ENCODE measurements at places on chromosomes 11 and 22.

DNA sequence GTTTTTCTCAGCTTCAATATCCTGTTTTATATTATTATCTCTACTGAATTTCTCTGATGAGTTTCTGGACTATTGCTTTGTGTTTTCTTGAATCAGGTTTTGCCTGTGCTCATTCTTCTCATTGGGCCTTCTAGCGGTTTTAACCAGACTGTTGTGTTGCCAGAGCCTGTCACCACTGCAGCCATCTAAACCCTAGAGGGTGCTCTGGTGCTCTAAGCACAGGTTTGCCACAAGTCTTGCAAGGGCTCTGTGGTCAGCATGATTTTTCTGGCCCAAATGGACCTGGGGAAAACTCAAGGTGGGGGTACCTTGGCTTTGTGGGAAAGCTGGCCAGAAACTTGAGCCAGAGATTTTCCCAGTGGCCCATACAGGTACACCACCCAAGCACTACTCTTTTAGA is 52.4 kb upstream of the TYR start:
- DNase-seq: no peak

GRCh38 chr11:8730697-8731020 is 48.1 kb downstream of the RPL27A start:
- no peak for DNase-seq

DNA sequence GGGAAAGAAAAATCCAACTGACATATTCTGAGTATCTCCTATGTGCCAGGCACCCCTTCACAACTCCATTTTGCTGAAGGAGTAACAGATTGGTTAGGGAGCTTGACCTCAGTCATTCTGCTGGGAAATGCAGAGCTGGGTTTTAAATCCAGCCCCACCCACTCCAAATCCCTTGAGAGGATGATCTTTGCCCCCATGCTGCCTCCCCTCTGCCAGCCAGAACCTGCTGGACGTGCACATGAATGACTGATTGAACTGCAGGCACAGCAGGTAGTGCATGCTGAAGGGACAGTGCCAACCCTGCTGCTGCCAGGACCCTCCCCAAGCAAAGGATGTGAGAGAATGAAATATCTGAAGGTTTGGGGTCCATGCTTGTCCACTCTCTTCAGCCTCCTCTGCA is 340.9 kb downstream of the BUD13 start:
- no peak for DNase-seq

DNA sequence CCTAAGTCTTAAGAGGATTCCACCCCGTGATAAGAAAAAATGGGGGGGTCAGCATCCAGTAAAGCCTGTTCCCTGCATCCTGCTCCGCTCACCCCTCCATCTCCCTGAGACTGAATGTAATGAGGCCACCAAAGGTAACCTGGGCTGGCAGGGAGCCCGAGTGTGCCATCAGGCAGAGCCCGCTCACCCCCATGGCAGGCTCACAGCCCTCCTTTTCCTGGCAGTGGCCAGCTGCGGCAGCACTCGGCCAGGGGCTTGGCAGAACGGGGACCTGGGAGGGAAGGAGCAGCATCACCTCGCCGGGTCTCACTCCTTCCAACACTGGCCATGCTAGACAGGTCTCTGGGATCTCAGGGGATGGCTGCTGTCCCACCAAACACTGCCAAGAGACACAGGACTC is 64.4 kb downstream of the PRDM11 start:
- no peak for DNase-seq

GRCh38 chr11:41935795-41936194 is 476.3 kb upstream of the LRRC4C start:
- DNase-seq: no peak

DNA sequence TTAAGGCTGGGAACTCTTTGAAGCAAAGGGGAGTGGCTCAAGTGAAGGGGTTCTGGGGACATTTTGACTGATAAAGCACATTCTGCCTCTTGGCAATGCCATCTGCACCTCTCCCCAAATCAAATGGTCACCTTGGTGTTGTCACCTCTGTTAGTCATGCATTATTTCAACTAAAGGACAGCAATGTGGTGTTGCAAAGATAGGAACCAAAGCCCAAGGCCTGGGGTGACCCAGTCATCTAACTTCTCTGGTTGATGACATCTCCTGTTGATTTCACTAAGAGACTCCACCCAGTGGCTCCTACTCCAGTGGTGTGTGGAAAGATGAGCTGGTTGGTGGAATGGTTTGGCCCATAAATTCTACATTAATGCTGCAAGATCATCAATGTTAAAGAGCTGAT is 7.8 kb upstream of the MS4A1 start:
- no peak for DNase-seq

DNA sequence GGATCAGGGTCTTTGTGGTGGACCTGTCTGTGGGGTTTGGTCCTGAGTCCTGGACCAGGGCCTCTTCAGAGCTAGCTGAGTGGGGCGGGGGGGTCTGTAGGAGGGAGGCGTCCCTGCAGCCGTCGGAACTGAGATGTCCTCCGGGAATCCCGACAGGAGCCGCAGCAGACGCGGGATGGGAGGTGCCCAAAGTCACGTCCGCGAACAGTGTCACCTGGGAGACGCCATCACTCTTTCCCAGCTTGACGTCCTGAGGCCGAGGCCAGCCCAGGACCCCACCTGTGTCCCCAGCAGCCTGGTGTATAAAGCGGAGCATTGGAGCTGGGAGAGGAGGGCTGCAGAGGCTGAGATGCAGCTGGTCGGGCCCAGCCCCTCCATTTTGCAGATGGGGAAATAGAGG is 1234.7 kb downstream of the BRD1 start:
- DNase-seq: no peak

DNA sequence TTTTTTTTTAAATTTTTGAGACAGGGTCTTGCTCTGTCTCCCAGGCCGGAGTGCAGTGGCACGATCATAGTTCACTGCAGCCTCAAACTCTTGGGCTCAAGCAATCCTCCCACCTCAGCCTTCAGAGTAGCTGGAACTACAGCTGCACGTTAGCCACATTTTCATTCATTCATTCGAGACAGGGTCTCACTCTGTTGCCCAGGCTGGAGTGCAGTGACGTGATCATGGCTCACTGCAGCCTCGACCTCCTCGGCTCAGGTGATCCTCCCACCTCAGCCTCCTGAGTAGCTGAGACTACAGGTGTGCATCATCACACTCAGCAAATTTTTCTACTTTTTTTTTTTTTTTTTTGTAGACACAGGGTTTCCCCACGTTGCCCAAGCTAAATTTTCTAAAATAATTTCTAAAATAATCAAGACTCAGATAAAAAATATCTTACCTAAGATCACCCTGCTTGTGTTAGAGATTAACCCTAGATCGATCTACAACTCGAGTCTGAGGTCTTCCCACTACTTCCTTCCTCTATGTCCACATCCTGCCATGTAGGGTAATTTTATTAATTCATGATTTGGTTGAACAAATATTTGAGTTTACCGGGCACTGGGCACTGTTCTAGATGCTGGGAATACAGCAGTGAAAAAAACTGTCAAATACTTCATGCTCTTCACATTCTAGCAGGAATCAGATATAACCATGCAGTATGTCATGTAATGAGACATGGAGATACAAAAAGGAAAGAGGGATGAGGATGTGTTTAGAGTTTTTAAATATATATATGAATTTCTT is 15.1 kb downstream of the EIF4G2 start:
- no peak for DNase-seq

DNA sequence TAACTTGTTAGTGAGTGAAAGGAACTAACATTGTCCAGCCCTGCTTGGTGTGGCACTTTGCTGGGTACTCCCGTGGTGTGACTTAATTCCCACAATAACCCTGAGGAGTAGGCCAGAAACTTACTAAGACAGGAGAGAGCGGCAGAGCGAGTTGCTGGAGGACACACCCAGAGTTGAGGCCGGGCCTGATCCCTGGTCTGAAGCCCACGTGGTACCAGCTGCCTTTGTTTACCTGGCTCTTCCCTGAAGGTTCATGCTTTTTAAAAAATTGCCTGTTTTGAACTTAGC is 594 bp downstream of the MPST start:
- DNase-seq: peak; percentile 36

DNA sequence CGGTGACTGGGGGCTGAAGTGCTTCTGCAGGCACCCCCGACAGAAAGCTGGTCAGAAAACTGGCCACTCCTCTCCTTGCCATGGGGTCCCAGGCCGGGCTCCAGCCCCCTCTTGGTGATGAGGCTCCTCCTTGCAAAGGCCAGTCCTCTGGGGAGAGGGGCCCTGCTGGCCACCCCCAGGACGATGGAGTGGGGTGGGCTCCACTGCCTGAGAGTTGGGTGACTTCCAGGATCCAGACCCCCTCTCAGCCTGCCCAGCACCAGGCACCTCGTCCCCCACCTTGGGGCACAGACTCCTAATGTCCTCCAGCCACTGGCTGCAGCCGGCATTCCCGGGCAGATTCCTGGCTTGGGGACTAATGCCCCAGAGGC is 441 bp upstream of the RPS6KA4 start:
- no peak for DNase-seq

DNA sequence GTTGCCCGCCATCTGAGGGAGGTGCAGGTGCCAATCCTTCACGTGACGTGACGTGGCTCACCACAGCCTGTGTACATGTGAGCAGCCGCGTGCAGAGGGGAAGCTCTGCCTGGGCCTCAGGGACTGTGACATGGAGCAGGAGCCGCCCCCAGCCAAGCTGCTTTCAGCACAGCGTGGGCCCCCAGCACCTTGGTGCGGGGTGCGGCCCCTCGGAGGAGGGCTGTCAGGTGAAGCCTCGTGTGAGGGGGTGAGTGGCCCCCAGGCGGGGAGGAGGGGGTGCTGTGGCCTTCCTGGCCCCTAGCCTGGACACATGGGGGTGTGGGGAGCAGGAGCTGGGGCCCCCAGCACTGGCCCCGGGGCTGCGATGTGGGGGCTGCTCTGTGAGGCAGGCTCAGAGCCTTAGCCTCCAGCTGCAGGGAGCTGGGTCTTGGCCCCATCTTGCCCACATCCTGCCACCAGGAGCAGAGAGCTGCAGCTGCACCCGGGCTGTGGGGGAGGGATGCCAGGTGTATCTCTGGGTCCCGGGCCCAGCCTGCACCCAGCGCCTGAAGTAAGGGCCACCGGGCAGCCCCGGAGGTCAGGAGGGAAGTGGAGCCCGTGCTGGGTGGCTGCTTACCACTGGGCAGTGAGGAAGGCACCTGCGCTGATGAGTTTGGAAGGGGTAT is at the start of gene ADORA2A:
ADORA2A (plus strand) TSS at position 100 of the 665 bp plus-strand sequence. CDS start 5,806 bp downstream, outside the sequence.
- no peak for DNase-seq

GRCh38 chr11:60985991-60986915 is 14.8 kb downstream of the CD6 start:
- no peak for DNase-seq

DNA sequence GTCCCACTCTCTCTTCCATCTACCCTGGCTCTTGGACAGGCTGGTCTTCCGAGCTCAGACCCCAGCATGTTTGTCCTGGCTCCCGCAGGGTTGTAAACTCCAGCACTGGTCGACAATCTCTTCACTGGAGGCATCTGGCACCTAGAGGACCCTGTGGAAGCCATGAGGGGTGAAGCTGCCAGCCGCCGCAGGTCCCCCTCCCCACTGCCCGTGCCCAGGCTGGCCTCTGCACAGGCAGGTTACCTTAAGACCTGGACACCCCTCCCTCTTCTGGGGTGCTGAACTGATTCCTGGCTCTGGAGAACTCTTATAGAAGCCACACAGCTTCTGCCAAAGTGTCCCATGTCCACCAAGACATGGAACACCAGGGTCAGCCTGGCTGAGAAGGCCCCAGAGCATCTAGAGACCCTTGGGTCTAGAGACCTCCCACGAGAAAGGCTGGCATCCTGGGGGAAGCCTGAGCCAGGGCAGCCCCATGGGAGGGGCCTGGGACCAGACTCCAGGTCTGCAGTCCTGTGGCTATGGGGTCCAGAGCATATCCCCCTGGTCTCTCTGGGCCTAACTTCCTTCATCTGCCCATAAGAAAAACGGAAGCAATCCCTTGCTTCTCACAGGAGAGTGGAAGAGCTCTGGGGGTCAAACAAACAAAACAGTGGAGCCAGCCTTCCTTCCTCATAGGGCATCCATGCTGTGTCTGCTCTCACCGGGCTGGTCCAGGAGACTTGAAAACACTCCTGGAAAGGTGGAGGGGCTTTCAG is 30.6 kb downstream of the LMO1 start:
- no peak for DNase-seq

GRCh38 chr11:65280646-65281045 is 18.9 kb downstream of the POLA2 start:
- DNase-seq: no peak

GRCh38 chr11:11757909-11758308 is 83.9 kb upstream of the USP47 start:
- no peak for DNase-seq
